Stimulated activated CD4-positive, alpha-beta T cell treated with anti-CD3 and anti-CD28 coated beads, Interleukin-12 subunit alpha, Interleukin-12 subunit beta, amount 100 ng/mL, for 48 hours (primary cell): ENCODE measurements at places on chromosomes 4 and X.

GRCh38 chr4:105179539-105180401 lies 33.1 kb downstream of the TET2 start:
- no peak for DNase-seq

- no peak for DNase-seq
These were observed 105.9 kb downstream of the CT47B1 start for GRCh38 chrX:120769576-120770341.

DNA sequence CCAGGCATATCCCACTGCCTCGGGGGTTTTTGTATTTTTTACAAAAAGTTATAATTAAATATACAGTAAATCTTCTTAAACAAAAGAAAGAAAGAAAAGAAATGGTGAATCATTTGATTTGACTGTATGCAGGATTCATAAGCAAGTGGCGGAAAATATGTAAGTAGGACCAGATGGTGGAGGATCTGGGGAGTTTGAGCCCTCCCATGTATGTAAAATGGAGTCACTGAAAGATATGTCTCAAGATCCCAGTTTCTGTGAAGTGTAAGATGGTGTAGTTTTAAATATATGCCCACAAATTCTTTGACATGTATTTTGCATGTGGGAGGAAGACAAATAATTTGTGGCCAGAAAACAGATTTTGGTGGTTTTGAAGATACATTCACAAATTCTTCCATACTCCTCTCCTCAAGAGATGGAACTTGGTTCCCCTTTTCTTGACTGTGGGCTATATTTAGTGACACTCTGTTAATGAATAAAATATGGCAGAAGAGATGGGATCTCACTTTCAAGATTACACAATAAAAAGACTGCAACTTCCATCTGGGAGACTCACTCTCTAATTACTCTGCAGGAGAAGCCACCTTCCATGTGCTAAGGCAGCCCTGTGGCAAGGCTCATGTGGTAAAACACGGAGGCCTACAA lies 133.6 kb upstream of the S100G start:
- DNase-seq, result no peak

DNA sequence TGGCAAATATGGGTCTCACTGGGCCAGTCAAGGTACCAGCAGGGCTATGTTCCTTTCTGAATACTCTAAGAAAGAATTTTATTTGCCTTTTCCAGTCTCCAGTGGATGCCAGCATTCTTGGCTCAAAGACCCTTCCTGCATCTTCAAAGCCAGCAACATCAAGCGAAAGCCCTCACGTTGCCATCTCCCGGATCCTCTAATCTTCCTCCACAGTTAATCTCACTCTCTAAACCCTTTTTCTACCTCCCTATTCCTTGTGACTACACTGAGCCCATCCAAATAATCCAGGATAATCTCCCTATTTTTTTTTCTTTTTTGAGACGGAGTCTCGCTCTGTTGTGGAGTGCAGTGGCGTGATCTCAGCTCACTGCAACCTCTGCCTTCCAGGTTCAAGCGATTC lies 23.4 kb downstream of the RFC1 start:
- DNase-seq, result no peak

DNA sequence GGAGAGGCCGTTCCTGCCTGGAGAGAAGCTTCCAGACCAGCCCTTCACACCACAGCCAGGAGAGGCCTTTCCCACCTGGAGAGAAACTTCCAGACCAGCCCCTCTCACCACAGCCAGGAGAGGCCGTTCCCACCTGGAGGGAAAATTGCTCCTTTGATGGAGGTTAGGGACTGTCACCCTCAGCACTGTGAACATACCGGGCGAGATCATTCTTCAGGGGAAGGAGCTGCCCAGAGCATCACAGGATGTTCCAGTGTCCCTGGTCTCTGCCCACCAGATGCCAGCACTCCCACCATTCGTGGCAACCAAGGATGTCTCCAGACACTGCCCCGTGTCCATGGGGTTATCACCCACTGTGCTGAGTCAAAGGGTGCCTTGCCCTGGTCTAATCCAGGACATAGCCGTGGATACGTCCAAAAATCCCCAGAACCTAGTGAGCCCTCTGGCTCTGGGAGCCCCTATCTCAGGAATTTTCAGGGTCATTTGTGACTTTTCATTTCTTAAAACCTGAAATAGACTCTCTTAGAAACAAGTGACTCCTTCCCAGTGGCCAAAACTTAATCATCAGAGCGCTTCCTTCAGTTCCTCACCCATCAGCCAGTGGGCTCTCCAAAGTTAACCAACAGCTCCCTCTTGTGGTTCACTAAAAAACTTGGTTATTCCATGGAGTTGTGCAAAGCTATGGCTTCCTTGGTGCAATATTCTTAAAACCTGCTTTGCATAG lies 80.2 kb downstream of the CRMP1 start:
- no peak for DNase-seq

DNA sequence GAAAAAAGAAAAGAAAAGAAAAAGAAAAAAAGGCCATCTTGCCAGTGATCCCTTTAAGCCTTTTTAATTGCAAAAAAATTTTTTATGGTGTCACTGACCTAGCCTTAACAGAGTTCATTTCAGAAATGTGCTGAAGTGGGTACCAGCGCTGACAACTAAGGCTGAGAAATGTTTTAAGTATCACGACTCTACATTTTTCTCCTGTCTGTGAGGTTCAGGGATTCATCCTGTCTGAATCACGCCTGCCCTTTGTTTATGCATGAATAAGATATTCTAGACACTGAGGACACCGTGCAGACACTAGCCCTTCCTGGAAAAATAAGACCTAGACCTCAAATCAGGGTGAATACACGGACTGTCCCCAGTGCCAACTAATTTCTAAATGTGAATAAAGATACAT lies 154.4 kb upstream of the NOCT start:
- no peak for DNase-seq

- DNase-seq, result no peak
These were observed 667.7 kb upstream of the IGFBP7 start for GRCh38 chr4:57777876-57778275.

DNA sequence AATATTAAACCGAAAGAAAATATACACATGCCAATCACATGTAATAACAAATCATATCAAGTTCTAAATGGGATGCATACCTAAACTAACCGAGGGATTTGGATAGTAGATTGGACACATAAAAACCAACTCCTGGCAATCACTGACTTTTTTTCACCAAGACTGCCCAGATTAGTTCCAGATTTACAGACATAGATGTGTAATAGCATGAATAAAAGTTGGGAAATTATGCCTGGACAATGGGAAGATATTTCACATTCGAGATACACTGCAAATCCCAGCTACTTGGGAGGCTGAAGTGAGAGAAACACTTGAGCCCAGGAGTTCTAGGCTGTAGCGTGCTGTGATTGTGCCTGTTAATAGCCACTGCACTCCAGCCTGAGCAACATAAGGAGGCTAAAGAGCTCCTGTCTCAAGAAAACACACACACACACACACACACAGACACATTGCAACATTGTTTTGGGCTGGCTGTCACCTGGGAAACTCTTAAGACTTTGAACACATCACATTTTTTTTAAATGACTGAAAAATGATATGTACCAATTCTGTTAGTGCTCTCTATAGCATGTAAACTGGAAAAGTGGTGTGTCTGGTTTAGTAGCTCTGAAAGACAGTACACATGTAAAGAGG lies 5.7 kb downstream of the RAB40A start:
- no peak for DNase-seq

- DNase-seq, result no peak
These were observed 605.9 kb downstream of the ADGRL3 start for GRCh38 chr4:61805979-61806378.

- no peak for DNase-seq
These were observed 12.3 kb downstream of the CENPVL3 start for GRCh38 chrX:51606446-51606845.

- DNase-seq, result no peak
These were observed 189.7 kb upstream of the ITM2A start for GRCh38 chrX:79556800-79557199.
